ENCODE measurements at places on chromosomes 1 and 21.

DNA sequence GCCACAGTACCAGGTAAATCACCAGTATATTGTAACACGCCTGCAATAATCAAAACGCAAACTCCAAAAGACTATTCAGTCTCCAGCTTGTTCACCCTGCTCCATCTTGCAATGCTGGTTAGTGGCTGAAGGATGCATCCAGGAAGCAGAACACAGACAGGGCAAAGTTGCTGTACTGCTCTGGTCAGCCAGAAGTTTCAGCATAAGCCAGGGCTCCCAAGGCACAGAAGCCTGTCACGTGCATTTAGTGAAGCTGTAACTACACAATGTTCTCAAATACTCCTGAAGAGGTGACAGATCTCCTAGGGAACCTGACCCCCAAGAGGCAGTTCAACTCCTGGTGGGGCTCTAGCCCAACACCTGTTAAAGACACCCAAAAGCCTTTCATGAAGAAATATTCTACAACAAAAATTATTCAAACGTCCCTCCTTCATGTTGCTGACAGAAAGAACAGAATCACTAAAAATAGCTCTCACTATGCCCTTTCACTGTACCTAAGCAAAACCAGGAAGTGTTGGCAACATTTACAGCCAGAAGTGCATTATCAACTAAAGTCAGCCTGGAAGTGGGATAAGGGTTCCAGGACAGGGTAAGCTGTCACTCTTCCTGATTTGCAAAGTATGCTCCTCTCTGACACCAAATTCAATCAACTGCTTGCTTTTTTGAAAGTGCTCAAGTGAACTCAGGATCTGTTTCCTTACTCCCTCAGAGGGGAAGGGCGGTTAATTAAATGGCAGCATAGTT, 52.1 kb downstream of the SLC35D1 start:
- no peak for DNase-seq

GRCh38 chr1:165875171-165875570, 47.8 kb downstream of the UCK2 start:
- no peak for DNase-seq

DNA sequence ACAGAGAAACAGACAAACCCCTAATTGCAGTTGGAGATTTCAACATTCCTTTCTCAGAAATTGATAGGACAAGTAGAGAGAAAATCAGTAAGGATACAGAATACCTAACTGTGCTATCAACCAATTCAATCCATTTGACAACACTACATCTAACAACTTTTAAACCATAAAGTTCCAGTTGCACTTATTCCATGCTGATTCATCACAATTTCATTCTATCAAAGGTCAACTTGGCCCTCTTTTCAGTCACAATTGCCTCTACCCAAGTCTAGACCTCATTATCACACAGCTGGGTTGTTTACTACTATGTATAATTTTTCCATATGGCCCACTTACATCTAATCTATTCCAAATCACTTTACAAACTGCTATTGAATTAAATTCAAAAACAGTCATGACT, 19.8 kb upstream of the DESI2 start:
- DNase-seq = no peak

- no peak for DNase-seq
Observed at GRCh38 chr1:101739826-101740330, 256.8 kb downstream of the OLFM3 start.

DNA sequence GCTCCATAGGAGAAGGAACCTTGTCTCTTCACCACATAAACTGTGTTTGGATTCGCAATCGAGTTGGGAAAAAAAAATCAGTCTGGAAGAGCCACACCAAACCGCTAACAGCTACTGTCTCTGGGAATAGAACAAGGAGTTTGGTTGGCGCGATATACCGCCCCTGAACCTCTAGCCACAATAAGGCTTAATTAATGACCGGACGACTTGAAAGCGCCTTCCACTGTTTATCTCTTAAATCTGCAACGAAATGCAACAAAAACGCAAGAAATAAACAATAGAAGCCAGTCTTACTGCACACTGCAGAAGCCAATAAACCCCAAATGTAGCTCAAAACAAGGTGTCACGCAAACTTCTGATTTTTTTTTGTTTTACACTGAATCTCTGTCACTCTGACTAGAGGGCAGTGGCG, 10.9 kb downstream of the BTBD19 start:
- DNase-seq = no peak

- DNase-seq = no peak
Observed at GRCh38 chr1:242847390-242847993, 323.0 kb upstream of the PLD5 start.

- DNase-seq = no peak
Observed at GRCh38 chr1:4107291-4107690, 207.2 kb upstream of the C1orf174 start.

DNA sequence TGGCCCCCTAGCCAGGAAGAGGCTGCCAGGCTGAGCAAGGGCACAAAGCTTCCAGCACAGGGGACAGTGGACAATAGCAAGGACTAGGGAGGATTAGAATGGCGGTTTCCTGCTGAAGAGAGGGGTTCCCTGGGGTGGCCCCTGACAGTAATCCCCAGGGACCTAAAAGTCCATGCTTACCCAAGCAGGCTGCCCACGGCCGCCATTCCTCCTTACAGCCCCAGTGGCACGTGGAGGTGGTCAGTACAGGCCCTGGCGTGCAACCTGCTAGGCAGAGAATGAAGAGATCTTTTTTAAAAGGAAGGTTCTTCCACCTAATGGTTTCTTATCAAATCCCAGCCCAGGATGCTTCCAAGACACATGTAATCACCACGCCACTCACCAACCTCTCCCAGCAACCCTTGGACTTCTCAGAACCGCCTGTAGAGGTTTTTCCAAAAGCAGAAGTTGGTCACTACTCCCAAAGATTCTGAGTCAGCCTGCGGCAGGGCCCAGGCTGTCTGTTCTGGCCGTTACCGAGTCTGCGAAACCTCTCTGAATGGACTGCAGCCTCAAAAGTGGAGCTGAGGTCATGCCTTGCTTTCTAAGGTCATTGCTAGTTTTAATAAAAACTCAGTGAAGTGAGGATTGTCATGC, 926 bp downstream of the MRPL55 start:
- DNase-seq = no peak

DNA sequence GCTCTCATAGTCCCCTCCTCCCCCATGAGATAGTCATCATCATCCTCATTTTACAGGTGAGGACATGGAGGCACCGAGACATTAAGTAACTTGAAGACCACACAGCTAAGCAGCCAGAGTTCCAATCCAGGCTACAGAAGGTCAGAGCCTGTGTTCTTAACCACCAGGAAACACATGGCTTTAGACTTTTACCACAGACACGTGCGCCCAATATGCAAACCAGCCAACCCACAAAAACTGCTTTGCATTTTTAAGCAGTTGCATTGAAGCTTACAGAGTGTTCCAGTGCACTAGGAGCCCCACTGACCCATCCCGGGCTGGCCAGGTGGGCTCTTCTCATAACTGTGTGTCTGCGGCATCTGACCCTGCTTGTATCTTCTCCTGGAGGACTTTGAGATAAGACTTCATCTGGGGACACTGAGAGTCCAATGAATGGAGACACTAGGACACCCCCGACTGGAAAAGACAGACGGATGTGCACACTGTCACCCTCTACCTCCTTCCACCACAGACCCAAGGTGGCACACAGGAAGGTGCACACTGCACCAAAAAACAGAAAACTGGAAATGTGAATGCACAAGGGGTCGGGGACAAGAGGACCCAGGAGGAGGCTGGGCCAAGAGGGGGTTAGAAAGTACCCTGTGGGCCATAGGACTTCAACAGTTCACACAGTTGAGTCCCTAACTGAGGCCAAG, 56.4 kb downstream of the ETS2 start:
- DNase-seq = no peak

DNA sequence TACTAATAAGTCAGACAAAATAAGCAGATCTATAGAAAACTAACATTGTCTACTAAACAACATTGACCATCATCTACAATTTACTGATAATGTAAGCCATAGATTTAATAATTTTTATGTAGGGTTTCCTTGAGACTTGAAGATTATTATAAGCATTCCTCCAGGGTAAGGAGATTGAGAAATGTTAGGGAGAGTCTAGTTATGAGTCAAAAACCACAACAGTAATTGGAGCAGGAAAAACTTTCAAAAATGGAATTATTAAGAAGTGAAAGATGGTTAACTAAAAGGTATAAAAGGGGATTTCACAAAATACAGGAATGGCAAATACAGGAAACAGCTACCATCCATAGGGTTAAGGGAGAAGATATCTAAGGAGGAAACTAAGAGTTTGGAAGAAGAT, 12.4 kb upstream of the UHMK1 start:
- DNase-seq = no peak

DNA sequence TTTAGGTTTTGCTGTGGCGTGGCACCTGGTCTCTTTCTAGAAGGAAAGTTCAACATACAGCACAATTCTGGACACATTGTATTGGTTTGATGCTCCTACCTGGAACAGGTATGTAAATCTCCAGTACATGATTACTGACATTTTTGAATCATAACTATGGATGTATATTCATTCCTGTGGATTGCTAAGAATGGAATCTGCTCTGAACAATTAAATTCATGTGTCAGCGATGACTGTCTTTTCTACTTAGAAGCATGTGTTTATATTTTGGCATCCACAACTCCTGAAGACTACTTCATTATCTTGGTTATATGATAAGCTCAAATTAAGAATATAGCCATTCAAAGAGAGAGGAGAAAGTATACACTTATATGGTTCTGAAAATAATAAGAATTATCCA, 291.8 kb downstream of the CHRM3 start:
- DNase-seq = no peak

- DNase-seq = no peak
Observed at GRCh38 chr1:187476671-187477070, 647.9 kb downstream of the PLA2G4A start.

DNA sequence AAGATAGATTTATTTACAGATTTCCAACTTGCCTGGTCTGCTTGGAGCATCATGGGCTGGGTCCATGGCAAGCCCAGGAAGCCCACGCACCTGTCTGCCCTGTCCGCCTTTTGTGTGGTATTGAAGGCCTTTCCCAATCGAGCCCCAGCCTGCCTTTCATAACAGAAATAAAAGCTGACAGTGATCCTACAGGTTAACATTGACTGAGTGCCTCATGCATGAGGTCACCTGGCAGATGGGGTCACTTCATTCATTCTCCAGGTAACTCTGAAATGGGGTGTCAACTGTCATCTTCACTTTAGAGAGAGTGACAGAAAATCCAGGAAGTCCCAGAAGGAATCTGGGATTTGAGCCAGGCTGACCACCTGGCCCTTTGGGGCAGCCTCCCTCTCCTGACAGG, 36.3 kb upstream of the CASZ1 start:
- no peak for DNase-seq

GRCh38 chr1:56468518-56468917, 110.8 kb downstream of the PLPP3 start:
- DNase-seq = no peak

DNA sequence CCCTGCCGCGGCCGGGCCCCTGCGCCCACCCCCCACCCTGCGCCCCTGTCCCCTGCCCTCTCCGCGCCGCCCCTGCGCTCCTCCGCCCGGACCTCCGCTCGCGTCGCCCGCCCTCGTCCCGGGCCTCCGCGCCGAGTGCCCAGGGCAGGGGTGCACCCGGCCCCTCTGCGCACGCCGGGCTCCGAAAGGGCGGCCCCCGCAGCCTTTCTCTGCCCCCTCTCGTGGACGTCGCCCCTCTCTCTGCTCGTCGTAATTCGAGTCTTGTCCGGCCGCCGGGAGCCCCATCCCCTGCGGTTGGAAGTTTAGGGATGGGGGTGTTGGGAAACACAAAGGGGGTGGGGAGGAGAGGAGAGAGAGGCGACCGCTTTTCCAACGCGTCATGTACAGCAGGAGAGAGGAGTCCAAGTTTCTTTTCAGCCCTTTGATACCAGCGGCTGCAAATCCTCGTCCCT, 407 bp downstream of the GALNT2 start:
- peak; percentile 61 for DNase-seq

GRCh38 chr1:5967351-5968160, 24.7 kb downstream of the NPHP4 start:
- no peak for DNase-seq

- no peak for DNase-seq
Observed at GRCh38 chr1:70745199-70745598, 302.4 kb downstream of the PTGER3 start.

DNA sequence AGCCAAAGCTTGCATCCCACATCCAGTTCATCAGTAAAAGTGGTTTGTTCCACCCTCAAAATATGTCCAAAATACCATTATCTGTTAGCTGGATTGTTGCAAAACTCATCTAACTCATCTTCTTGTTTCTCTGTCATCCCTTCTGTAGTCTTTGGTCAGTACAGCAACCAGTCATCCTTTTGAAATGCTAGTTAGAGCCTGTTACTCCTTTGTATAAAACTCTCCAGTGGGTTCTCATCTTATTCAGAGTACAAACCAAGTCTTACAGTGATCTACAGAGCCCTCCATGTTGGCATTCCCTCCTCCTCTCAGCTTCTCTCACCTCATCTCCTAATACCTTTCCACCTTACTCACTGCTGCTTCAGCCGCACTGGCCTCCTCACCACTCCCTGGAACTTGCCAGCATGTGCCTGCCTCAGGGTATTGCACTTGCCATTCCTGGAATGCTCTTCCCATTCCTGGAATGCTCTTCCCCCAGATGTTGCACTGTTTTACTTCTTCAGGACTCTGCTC, 70.6 kb downstream of the LAMC1 start:
- DNase-seq = no peak

DNA sequence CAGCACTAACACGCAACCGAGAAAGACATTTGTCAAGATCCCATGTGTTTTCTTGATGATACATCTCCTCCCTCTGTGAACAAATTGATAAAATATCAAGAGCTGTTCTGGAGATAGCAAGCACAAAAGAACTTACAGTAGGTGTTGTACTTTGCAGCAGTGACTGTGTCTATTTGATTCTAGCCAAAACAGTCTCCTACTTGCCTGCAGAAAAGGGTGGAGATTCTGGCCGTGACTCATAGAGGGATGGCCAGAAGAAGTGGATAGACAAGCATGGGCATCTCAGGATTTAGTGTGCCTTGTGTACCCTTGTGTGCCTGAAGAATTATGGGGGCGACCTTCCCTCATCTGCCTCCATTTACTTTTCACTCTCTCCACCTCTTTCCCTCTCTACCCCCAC, 458.4 kb upstream of the LRRC7 start:
- no peak for DNase-seq

GRCh38 chr21:44529011-44529421, 11.0 kb downstream of the KRTAP10-1 start:
- DNase-seq = no peak

DNA sequence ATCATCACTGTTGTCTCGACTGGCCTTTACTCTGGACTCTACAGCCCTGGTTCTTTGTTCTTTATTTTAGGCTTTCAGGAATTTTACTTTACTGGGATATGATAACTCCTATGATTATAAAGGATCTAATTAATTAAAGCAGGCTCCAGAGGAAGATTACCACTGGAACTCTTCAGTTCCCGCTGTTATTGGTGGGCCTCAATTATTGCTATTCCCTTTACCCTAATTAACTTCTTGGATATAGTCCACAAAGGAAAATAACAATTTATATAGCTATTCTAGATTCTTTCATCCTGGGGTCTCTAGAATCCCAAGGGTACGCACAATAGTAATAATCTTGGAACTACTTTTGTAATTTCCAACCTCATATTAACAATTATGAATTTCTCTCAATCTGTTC, 8.5 kb upstream of the OVAAL start:
- no peak for DNase-seq
